ENCODE measurements at places on chromosomes 16 and 17.

- no peak for DNase-seq
Measured at GRCh38 chr16:23374721-23375510, 72.8 kb downstream of the SCNN1B start.

DNA sequence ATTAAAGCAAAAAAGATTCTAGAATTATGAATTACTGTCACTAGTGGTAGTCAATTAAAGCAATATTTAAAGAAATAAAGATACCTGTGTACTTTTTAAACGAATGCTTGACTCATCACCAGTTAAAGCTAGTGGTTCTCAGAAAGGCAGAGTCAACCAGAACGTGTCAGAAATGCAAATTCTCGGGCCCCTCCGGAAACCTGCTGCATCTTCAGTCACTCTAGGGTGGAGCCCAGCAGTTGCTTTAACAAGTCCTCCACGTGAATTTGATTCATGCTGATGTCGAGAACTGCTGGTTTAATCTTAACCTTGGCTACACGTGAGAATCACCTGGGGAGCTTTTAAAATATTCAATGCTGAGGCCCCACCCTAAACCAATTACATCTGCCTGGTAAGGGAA is 169.8 kb upstream of the SDK2 start:
- no peak for DNase-seq

DNA sequence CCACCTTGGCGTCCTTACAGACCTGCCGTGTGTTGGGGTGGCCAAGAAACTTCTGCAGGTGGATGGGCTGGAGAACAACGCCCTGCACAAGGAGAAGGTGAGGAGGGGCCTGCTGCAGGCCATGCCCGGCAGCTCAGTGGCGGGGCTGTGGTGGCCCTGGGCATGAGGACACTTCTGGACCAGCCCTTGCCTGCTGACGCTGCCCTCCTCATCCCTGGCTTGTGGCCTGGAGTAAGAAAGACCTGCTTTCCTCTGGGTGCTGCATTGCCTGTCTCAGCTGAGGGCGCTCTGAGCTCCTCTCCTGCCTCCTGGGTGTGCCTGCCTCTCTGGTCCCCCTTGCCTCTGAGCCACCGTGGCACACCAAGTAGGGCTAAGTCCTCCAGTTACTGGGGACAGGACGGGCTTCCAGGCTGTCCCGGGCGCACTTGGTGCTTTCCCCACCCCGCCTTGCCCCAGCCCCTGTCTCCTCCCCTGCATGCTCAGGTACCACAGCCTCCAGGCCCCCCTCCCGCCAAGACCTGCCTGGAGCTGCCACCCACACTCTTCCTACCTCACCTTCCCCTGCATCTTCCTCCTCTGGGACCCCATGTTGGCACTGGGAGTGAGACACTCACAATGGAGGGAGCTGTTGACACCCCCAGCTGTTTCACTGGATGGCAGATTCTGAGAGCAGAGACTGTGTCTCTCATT is 8.7 kb downstream of the ENDOV start:
- no peak for DNase-seq

GRCh38 chr16:81513204-81514040 is 68.8 kb downstream of the CMIP start:
- no peak for DNase-seq

- no peak for DNase-seq
Measured at GRCh38 chr17:18381953-18382245, 4.3 kb downstream of the EVPLL start.

GRCh38 chr17:42122371-42123303 is at the start of gene HSPB9:
Gene HSPB9 (plus strand): TSS chr17:42122804. CDS start chr17:42122851, 47 bp downstream.
- DNase-seq, result no peak

- no peak for DNase-seq
Measured at GRCh38 chr16:88928405-88929090, 48.5 kb downstream of the CBFA2T3 start.

DNA sequence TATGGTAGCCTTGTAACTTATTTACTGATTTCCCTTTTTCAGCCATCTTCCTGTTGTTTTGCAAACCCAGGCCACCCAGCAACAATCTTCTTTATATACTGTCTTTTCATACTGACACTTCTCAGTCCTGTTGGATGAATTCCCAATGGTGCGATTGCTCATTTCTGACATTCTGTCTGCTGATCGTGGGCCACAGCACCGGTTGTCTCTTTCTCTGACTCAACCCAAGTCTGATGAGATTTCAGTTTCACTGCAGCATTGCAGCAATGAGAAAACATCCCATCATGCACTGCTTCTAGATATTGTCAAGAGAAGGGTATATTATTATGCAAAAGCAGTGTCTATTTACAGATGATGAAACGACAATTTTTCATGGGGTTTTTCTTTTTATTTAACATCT is 349.2 kb upstream of the HSBP1 start:
- DNase-seq, result no peak

DNA sequence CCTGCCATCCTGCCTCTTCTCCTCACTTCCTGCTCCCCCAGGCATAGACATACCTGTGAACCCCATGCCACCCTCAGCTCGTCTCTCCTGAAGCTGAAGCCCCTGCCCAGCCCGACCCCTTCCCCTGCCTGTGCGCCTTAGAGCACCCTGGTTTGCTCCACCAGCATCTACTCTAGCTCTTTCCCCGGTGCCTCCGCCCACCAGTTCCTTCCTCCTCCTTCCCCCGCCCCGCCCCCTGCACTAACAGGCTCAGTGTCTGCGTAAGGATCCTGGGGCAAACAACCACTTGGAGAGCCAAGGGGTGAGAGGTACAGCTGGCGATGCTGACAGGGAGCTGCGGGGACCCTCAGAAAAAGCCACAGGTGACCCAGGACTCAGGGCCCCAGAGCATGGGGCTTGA is 1.9 kb downstream of the GPR142 start:
- no peak for DNase-seq

DNA sequence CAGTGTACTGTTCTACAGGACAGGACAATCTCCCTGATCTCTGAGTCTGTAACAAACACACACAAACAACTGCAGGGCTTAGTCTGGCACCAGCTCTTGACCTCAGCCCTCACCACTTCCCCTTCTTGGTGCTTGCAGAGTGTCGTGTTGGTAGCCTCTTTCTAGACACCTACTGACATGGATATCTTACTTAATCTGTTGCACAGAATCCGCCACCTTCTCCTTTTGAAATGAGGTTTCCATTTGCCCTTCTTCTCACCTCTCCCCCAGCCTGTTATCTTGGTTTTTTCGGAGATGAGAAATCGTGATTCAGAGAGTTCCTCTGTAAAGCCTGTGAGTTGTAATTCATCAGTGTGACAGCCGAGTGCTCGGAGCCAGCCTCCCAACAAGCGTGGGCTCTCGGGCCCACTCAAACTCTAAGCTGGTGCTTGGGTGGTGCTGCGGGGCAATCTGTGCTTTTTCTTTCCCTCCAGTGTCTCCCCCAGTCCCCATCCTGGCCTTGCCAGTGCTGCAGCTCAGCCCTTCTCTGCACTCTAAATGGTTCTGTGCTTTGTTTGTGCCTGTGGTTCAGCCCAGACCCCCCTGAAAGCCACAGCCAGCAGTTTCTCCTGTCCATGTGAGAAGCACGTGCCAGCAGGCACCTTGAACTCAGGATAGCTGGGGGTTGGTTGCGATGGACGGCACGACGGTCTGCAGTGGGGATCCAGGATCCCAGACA is 28.1 kb downstream of the KIAA0513 start:
- DNase-seq, result no peak

DNA sequence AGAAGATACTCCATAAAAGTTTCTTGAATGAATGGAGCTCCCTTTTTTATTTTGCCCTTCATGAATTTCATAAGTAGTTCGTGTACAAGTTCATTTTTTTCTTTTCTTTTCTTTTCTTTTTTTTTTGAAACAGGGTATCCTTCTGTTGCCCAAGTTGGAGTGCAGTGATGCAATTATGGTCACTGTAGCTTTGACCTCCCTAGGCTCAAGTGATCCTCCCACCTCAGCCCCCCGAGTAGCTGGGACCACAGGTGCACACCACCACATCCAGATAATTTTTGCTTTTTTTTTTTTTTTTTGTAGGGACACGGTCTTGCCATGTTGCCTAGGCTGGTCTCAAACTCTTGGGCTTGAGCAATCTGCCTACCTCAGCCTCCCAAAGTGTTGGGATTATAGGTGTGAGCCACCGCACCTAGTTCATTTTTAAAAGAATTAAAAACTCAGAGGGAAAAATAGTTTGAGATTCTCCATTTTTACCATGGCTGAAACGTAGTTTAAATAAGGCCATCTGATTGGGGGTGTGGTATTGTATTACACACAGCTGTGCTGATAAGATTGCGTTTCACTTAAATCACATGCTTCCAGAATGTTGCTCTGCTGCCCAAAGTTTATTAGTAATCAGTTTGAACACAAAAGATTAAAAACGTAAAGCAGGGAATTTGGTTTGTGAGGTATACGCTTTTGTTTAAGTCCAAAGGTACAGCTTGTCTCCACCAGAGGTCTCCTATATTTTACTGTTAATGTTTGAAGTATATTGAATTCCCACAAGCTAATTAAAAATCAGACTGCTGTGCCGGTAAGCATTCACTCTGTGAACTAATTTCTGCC is 154.1 kb downstream of the SOCS1 start:
- no peak for DNase-seq

DNA sequence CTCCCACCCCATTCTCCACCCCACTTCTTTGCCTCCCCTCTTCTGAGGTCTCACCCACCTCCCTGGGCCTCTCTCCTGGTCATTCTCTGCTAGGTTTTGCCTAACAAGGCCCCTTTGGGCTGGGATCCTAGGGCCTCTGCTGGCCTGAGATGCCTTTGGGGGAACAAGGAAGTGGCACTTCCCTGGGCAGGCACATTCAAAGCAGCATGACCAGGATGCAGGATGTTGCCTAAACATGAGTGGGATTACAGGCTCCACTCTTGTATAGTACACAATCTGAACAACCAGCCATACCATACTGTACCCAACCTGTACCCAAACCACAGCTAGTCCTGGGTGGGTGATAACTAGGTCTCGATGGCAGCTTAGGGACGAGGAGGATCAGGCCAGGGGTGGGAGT is 9.0 kb downstream of the GALK1 start:
- no peak for DNase-seq

GRCh38 chr17:9329251-9329921 is 246.2 kb downstream of the STX8 start:
- DNase-seq, result no peak
